Transverse colon (tissue), 4 donors: ENCODE measurements at places on chromosomes 4 and X. TPM values are rescaled to one million over a fixed set of nuclear protein-coding genes. Genes with fewer than 3 reads are reported as not detected.
A peak's percentile ranks its signal among the peaks of the same experiment; 100 is the strongest.

DNA sequence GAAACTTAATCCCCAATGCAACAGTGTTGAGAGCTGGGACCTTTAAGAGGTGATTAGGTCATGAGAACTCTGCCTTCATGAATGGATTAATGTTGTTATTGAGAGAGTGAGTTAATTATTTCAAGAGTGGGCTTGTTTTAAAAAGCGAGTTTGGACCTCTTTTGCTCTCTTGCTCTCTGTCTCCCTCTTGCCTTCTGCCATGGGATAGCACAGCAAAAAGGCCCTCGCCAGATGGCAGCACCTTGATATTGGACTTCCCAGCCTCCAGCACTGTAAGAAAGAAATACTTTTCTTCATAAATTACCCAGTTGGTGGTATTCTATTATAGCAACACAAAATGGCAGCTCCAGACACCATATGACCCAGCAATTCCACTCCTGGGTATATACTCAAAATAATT lies 7.0 kb upstream of the ATP6AP2 start:
- no peaks in the 10 kb centered on the region for H3K4me1 ChIP-seq
- no peak for DNase-seq
- H3K4me3 ChIP-seq, result no peak overlapping the region
- H3K27me3 ChIP-seq, result no peaks in the 10 kb centered on the region

DNA sequence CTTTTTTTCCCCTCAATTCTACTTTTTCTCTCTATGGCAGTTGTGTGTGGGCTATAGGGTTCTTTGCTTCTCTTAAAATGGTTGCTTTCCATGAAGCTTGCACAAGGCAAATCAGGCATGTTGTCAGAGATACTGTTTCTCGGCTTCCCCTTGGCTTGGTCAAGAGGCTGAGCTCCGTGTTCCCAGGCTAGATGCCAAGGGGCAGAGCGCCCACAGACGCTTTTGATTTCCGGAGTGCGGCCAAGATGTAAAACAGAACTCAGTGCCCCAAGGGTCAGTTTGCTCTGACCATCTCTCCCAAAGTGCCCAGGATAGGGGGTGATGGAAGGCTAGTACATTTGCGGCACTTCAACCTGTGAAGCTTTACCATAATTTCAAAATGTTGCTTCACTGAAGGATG lies 64.2 kb upstream of the DIPK2B start:
- no peak for DNase-seq
- no peaks in the 10 kb centered on the region for H3K27me3 ChIP-seq
- H3K4me3 ChIP-seq, result no peak overlapping the region
- no peak overlapping the region for H3K27ac ChIP-seq

CT45A2 gene
- not detected for total RNA-seq

FGFR3 gene
- 209 TPM for total RNA-seq

DNA sequence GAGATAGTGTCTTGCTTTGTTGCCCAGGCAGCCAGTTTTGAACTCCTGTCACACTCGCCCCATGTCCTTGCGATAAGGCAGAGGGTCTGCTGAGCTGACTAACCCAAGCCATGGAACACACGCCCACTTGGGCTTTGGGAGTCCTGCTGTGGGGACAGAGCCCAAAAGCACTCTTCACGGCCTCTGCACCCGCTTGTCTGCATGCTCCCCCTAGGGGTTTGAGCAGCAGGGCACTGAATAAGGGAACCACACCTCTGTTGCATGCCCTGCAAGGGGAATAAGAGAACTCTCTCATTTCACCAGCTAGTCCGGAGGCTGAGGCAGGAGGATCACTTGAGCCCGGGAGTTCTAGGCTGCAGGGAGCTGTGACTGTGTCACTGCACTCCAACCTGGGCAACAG lies 166.0 kb downstream of the STAG2 start:
- no peaks in the 10 kb centered on the region for H3K4me1 ChIP-seq
- H3K27me3 ChIP-seq, result no peaks in the 10 kb centered on the region
- no peak overlapping the region for H3K27ac ChIP-seq
- no peaks in the 10 kb centered on the region for H3K36me3 ChIP-seq
- DNase-seq, result no peak

GRCh38 chr4:40918330-40918729 lies 168.6 kb downstream of the NSUN7 start:
- no peak overlapping the region for H3K4me3 ChIP-seq
- peak; percentile 40 for DNase-seq
- no peaks in the 10 kb centered on the region for H3K27me3 ChIP-seq
- no peaks in the 10 kb centered on the region for H3K36me3 ChIP-seq
- no peak overlapping the region for H3K27ac ChIP-seq
- H3K4me1 ChIP-seq, result peaks cover 10% of the 10 kb centered on the region

DNA sequence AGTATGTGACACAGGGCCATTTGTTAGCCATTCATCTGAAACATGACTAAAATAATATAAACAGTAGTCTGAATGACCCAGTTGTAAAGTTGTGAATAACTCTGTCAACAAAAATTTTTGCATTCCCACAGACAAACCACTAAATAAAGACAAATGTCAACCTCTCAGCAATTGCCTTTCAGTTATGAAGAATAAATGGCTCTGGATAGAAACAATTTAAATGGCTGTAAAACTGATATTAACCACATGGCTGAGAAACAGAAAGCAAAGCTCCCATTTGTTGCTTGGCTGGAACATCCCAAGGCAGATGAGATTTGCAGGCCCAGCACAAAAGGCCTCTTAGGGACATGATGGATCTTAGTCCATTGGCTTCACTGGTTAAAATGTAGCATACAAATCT lies 296.3 kb downstream of the GALNTL6 start:
- H3K36me3 ChIP-seq, result no peaks in the 10 kb centered on the region
- H3K27ac ChIP-seq, result no peak overlapping the region
- no peaks in the 10 kb centered on the region for H3K4me1 ChIP-seq
- H3K4me3 ChIP-seq, result no peak overlapping the region
- DNase-seq, result no peak
- H3K27me3 ChIP-seq, result no peaks in the 10 kb centered on the region

DNA sequence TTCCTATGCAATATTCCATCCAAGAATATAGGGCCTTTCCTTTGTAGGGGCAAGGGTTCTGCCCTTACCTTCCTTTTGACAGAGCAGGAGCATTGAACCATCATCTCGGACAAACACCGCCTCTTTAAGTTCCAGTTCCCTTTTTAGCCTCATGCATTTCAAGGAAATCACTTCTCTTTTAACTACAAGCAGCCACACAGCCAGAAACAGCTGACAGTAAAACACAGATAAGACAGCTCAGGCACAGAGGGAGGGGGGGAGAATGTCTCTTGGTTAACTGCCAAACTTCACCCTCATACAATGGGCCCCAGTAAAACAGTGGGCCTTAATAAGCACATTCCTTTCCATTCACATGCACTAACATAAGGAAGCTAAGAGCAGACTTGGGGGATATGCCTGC lies 648.3 kb downstream of the GABRG1 start:
- H3K4me1 ChIP-seq, result no peaks in the 10 kb centered on the region
- H3K27ac ChIP-seq, result no peak overlapping the region
- H3K27me3 ChIP-seq, result no peaks in the 10 kb centered on the region
- DNase-seq, result no peak
- no peak overlapping the region for H3K4me3 ChIP-seq

GRCh38 chrX:23103546-23103945 lies 103.8 kb downstream of the DDX53 start:
- no peaks in the 10 kb centered on the region for H3K36me3 ChIP-seq
- H3K27ac ChIP-seq, result no peak overlapping the region
- no peaks in the 10 kb centered on the region for H3K27me3 ChIP-seq
- no peak overlapping the region for H3K4me3 ChIP-seq

DNA sequence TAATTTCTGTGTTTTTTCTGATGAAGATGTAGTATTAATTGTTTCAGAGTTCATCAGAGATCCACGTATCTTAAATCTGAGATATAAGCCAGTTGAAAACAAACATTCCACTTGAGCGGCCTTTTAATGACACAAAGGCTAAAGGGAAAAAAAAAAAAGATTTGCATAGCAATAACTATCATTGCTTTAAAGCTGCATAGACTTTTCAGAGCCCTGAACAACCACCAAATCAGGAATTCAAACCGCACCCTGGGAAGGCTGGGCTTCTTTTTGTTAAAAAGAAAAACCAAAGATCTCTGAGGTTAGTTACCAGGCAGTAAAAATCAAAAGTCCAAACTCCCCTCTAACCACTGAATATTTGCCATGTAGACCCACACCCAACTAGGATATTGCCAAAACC lies 206.0 kb downstream of the HHIP start:
- DNase-seq, result no peak
- no peaks in the 10 kb centered on the region for H3K4me1 ChIP-seq
- H3K27ac ChIP-seq, result no peak overlapping the region
- H3K4me3 ChIP-seq, result no peak overlapping the region
- H3K27me3 ChIP-seq, result no peaks in the 10 kb centered on the region
- no peaks in the 10 kb centered on the region for H3K36me3 ChIP-seq

- H3K36me3 ChIP-seq, result no peaks in the 10 kb centered on the region
- no peak overlapping the region for H3K27ac ChIP-seq
- no peak for DNase-seq
- H3K4me1 ChIP-seq, result no peaks in the 10 kb centered on the region
- H3K27me3 ChIP-seq, result no peaks in the 10 kb centered on the region
Observed at GRCh38 chr4:137420901-137421396, 111.3 kb downstream of the PCDH18 start.

GRCh38 chrX:66162331-66162822 lies 1.7 kb upstream of the HEPH start:
- H3K4me3 ChIP-seq, result peak overlapping the region; percentile 56
- H3K27ac ChIP-seq, result peak overlapping the region; percentile 80
- DNase-seq, result peak; percentile 68
- no peaks in the 10 kb centered on the region for H3K36me3 ChIP-seq
- H3K27me3 ChIP-seq, result no peaks in the 10 kb centered on the region

GRCh38 chr4:76055016-76055415 lies 19.1 kb upstream of the CXCL11 start:
- DNase-seq, result no peak
- no peak overlapping the region for H3K4me3 ChIP-seq
- H3K36me3 ChIP-seq, result no peaks in the 10 kb centered on the region

RNF4 gene
- 50.5 TPM for total RNA-seq

DNA sequence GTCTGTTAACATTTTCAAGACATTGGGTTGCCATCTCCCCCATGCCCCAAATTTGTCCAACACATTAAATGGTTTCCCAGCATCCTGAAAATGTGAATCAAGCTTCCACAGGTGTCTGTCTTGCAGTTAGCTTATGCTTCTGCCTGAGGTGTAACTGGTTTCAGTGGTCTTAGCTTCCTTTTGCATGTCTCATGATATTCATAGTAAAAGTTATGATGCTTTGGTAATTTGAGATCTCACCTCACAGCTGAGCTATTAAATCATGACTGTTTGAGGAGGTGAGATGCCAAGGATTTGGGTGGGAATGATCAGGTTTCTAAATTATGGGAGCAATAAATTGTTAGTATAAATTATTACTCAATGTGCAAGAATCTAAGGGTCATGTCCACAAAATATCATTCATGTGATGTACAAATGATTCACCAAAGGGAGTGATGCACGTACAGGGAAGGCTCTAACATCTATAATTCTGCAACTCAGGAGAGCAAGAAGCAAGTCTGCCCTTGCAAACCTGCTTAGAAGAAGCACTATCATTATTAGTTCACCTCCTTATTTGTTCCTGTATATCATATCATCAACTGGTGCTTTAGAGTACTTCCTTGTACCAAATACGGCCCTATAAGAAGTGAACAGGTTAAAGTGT lies 17.1 kb upstream of the RAI2 start:
- H3K4me3 ChIP-seq, result no peak overlapping the region
- H3K27ac ChIP-seq, result no peak overlapping the region
- DNase-seq, result no peak
- no peaks in the 10 kb centered on the region for H3K36me3 ChIP-seq
- no peaks in the 10 kb centered on the region for H3K4me1 ChIP-seq
- H3K27me3 ChIP-seq, result no peaks in the 10 kb centered on the region

FAM53A gene
- 32.9 TPM for total RNA-seq

CT45A5 gene
- total RNA-seq, result not detected

DNA sequence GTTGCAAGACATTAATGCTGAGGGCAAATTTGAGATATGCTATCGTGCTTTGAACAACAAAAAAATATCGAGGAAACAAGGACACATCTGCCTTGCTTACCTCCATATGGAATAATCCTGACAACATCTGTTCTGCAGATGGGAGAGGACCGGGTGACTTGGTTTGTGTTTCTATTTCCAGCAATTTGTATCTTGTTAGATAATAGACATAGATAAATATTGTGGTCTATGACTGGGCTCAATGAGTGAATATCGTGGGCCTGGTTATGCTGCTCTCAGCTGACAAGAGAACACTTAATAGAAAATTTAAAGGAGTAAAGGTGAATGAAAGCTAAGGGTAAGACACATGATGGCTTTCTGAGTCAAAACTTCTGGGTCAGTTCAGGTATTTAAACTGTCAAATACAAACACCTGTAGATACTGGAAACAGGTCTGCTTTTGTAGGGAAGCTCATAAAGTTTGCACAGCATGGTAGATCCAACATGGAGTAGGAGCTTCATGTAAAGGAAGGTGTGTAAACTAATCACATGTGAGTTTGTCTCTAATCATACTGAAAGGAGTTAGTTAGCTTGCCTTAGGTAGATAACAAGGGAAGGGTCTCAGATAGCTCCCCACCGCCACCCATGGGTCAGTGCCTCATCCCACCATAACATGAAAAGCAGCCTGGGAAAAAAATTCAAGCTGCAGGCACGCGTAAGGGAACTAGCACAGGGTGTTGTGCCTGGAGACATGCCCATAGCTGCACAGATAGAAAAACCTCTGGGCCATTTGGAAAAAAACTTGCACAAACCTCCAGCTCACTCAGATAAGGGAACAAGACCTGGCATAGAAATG lies 904.1 kb upstream of the EPHA5 start:
- H3K36me3 ChIP-seq, result no peaks in the 10 kb centered on the region
- DNase-seq, result no peak
- H3K27me3 ChIP-seq, result no peaks in the 10 kb centered on the region
- no peaks in the 10 kb centered on the region for H3K4me1 ChIP-seq

DNA sequence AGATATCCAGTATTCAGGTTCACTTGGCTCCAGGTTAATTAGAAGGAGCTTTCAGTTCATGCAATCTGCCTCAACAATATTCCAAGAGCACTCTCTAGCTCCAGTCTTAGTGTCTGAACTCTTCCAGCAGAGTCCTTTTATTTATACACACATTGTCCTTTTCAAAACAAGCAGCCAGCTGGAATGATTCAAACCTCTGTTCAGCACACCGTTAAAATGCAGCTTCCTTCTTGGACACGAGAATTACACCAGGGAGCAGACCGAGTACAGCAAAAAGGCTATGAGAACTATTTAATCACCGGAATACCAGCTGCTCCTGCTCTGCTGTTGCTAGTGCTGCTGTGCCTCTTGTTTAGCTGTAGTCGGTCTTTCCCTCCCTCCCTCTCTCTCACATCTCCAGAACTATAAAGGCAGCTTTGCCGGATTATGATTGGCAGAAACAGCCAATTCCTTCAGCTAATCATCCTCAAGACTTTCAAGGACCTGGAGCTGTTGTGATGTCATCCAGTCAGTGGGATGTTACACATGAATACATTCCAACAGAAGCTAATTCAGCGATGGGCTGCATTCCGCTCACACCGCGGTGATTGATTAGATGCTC lies at the start of gene NDST4:
Gene NDST4 (minus strand): TSS at position 115 of the 601 bp plus-strand sequence. CDS start 36,584 bp downstream, outside the sequence.
- H3K4me3 ChIP-seq, result no peak within 1 kb of the TSS
- H3K27me3 ChIP-seq, result no peaks in the 10 kb centered on the region
- no peak within 1 kb of the TSS for H3K27ac ChIP-seq
- no peaks in the 10 kb centered on the region for H3K4me1 ChIP-seq
- H3K36me3 ChIP-seq, result no peaks in the 10 kb centered on the region

CLGN gene
- 1.5 TPM for total RNA-seq

GAGE12F gene
- not detected for total RNA-seq
